AG04450 (cell line): ENCODE measurements at places on chromosomes 1 and 21. TPM values are rescaled to one million over a fixed set of nuclear protein-coding genes. Genes with fewer than 3 reads are reported as not detected.

DNA sequence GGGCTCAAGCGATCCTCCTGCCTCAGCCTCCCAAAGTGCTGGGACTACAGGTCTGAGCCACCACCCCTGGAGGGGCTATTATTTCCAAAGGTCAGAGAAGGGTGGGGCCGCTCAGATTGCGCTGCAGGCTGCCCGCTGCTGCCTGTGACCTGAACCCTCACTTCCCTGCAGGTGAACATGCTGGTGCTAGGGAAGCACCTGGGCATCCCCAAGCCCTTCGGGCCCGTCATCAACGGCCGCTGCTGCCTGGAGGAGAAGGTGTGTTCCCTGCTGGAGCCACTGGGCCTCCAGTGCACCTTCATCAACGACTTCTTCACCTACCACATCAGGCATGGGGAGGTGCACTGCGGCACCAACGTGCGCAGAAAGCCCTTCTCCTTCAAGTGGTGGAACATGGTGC is 8.6 kb upstream of the PADI6 start:
- no peak for DNase-seq

GRCh38 chr1:209674957-209675564 is at the start of gene G0S2:
G0S2 (plus strand) TSS chr1:209675412; CDS start chr1:209675685, 273 bp downstream.
- no peak for DNase-seq

DNA sequence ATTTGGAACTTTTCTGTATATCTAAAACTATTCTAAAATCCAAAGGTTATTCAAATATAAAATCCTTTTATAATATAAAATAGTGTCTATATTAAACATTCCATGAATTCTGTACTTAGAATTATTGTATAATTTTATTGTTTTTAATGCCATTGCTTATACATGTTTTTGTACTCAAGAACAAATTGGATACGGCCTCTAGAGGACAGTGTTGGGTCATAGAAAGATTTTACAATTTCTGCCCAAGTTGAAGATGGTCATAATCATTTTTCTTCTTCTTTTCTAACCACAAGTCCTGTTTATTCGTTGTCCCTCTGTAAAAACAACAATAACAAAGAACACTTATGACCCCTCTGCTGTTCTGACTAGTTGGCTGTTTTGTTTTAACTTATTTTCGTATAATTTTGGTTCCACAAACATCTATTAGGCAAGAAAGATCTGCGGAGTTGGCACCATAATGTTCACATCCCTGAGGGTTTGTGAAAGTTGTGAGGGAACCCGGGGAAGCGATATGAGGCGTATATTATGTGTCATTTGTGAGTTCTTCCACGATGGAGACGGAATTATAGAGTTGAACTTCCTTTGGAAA is 75.7 kb upstream of the KIF26B start:
- DNase-seq: no peak

DNA sequence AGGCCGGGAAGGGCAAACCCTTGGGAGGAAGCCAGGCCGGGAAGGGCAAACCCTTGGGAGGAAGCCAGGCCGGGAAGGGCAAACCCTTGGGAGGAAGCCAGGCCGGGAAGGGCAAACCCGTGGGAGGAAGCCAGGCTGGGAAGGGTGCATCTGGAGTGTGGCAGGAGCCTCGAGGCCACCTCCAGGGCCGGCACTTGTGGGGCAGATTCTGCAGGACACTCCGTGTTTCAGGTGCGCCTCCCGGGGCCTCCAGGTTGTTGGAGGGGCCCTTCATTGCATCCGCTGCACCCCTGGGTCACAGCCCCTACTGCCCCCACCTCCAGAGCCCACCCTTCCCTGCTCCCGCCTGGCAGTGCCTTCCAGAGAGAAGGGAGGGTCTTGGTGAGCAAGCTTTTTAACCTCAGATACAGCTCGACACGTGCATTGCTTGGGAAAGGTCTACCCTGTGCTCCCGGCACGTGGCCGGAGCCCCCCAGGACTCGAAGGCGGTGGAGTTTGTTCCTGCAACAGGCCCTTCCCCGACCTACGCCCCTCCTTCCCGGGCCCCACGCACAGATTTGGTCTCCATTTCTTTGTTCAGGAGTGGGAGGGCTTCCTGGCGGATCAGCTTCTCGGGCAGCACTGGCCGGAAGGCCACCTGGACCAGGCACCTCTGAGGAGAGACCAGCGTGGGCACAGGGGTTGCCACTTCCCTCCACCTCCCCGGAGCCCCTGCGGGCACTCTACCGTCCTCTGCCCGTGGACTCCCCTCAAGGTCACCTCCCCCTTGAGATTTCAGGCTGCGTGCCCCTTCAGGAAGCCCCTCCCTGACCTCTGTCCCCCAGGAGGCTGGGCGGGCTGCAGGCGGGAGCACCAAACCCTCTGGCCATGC is 9.4 kb upstream of the TMEM52 start:
- no peak for DNase-seq

DNA sequence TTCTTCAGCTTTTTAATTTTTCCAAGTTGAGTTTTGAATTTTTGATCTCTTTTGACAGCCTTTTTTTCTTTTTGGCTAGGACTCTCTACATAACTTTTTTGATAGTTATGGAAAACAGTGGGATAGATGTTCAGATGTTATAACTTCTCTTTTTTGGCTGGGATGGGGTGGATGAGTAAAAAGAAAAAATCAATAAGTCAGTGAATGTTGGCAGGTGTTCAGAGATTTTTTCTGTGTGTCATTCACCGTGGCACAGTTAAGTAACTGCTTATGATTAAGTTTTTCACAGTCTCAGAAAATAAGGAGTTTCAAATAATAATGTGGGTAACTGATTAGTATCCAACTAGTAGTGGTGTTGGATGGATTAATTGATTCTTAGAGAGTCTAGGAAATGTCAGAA is 24.0 kb downstream of the HS2ST1 start:
- no peak for DNase-seq

The CNR2 gene
- polyA plus RNA-seq: not detected in 2 replicates

The CA6 gene
- polyA plus RNA-seq: not detected in 2 replicates
